CD4-positive, alpha-beta T cell treated with Interleukin-15 for 4 hours (primary cell): ENCODE measurements at places on chromosomes 16 and 17.
A peak's percentile ranks its signal among the peaks of the same experiment; 100 is the strongest.

DNA sequence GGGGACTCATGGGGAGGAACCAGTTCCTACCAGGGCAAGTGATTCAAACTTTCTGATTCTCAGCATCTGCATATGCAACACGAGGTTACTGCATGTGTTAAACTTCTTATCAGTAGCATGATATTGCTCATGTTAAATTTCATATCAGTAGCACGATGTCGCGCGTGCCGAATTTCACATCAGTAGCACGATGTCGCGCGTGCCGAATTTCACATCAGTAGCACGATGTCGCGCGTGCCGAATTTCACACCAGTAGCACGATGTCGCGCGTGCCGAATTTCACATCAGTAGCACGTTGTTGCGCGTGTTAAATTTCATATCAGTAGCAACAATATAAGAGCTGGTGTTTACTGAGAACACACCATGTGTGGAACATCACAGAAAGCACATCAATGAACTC lies 221.6 kb downstream of the GSG1L start:
- no peak for DNase-seq

- DNase-seq = peak; percentile 9
Measured at GRCh38 chr17:4635823-4636375, 5.6 kb downstream of the ALOX15 start.

GRCh38 chr16:68517606-68518166 lies 21.4 kb upstream of the ZFP90 start:
- DNase-seq = no peak

DNA sequence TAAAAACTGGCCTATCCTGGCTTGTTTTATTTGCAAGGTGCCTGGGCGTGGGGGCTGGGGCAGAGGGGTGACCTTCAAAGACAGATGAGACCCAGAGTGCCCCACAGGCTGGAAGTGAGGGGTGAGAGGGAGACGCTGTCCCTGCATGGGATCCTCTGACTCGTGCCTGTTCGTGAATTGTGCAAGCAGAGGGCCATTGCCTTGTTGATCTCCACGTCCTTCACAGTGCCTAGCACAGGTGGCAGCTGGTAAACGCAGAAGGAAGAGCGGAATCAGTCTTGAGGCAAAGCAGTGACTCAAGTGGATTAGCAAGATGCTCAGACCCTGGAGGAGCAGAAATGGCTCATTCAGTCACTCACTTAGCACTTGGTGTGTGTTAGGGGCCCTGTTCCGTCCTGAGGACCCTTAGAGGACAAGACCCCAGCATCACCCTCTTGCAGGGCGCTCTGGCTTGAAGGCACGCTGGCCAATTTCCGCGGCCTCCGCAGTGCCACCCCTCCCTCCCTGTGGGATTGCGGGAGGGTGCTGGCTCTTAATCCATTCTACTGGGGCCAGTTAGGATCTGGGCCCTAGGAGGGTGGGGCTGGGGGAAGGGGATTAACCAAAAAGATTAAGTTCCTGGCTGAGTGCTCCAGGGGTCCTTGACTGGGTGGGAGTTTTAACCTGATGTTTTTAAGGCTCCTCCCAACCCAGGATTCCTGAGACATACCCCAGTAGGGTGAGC lies 151.2 kb downstream of the CCDC182 start:
- no peak for DNase-seq

- DNase-seq = peak; percentile 70
Measured at GRCh38 chr16:67883872-67884261, 818 bp upstream of the NRN1L start.

DNA sequence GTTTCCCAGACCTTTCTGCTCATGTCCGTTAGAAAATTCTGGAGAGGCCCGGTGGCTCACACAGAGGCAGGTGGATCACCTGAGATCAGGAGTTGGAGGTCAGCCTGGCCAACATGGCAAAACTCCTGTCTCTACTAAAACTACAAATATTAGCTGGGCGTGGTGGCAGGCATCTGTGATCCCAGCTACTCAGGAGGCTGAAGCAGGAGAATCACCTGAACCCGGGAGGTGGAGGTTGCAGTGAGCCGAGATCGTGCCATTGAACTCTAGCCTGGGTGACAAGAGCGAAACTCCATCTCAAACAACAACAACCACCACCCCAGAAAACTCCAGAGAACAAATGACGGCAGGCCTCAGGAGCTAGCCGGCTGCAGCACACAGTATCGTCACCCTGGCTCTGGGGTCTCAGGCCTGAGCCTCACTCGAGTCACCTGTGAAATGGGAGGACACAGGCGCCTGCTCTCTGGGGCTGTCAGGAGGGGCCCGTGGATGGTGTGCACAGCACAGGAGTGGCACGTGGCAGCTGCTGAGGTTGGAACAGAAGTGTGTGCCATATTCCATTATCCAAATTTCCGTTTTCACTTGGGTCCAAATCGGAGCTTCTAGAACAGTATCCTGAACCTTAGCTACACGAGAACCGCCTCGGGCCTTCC lies 3.3 kb upstream of the SLC38A8 start:
- DNase-seq = no peak

DNA sequence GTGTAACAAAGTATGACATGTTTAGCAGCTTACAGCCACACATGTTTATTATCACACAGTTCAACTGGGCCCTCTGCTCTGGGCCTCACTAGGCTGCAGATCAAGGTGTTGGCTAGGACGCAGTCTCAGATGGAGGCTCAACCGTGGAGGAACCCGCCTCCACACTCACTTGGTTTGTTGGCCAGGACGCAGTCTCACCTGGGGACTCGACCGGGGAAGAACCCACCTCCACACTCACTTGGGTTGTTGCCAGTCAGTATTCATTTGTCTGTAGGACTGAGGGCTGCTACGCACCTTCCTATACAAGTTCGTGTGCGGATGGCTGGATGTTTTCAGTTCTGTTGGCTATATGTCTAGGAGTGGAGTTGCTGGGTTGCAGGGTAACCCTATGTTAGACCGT lies 240.7 kb upstream of the CIBAR2 start:
- DNase-seq = no peak

DNA sequence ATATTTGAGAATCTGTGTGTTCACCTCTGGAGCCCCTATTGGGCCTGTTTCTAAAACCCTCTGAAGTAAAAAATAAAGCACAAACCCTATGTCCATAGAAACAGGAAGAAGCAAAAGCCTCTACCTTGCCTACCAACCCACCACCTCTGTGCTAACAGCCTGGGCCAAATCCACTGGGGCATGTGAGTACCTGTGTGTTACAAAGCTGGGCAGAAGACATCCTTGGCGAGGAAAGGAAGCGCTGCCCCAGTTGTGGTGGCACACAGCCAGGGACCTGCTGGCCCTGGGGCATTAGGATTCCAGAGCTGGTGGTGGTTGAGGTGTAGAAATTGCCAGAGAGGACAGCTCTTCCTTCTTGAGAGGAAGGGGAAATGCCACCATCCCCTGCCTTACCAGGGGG lies 30.0 kb downstream of the MYO18A start:
- DNase-seq = no peak

DNA sequence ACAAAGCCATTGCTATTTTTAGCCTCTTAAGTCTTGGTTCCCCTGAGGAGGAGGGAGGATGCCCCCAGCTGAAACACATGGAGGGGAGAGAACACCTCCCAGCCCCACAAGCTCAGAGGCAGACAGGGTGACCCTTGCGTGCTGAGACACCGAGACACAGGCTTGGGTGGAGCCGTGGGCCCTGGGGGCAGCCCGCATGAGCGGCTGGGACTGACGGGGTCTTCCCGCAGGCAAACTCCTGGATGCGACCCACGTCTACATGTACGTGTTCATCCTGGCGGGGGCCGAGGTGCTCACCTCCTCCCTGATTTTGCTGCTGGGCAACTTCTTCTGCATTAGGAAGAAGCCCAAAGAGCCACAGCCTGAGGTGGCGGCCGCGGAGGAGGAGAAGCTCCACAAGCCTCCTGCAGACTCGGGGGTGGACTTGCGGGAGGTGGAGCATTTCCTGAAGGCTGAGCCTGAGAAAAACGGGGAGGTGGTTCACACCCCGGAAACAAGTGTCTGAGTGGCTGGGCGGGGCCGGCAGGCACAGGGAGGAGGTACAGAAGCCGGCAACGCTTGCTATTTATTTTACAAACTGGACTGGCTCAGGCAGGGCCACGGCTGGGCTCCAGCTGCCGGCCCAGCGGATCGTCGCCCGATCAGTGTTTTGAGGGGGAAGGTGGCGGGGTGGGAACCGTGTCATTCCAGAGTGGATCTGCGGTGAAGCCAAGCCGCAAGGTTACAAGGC lies 9.8 kb downstream of the SLC16A3 start:
- DNase-seq = peak; percentile 80

DNA sequence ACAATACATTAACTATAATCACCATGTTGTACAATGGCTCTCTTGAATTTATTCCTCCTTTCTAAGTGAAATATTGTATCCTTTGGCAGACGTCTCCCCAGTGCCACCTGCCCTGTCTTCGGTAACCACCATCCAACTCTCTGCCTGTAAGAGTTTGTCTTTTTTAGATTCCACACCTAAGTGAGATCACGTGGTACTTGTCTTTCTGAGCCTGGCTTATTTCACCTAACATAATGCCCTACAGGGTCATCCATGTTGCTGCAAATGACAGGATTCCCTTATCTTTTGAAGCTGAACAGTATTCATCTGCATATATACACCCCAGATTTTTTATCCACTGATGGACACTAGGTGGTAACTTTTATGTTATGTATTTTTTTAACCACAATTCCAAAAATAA lies 24.2 kb downstream of the ORC6 start:
- no peak for DNase-seq

DNA sequence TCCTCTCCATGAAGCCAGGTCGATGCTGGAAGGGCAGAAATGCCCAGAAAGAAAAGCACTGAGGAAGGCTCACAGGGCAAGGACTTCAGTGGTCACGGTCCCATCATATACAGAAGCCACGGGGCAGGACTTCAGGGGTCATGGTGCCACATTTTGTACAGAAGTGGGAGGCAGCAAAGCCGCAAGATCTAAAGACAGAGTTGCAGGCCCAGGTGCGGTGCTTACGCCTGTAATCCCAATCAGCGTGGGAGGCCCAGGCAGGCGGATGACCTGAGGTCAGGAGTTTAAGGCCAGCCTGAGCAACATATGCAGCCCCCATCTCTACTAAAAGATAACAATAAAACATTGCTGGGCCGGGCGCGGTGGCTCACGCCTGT lies 96.0 kb downstream of the NXN start:
- no peak for DNase-seq

GRCh38 chr16:87593710-87594258 lies 8.5 kb upstream of the JPH3 start:
- DNase-seq = no peak

DNA sequence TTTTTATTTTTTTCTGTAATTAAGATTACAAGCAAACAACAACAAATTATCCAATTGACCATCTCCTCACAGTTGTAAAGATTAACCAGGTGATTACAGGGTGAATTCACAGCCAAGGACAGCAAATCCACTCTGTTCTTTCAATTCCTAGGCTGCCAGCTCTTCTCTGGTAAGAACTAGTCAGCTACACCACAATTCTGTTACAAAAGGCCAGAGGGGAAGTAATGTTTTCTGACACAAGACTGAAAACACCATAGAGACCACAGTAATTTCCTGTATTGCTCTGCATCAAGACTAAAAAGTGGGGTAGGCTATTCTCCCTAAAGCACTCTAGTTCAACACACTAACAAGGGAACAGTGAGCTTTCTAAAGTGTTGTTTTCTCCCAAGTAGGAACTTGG lies 10.6 kb downstream of the CA10 start:
- DNase-seq = no peak

DNA sequence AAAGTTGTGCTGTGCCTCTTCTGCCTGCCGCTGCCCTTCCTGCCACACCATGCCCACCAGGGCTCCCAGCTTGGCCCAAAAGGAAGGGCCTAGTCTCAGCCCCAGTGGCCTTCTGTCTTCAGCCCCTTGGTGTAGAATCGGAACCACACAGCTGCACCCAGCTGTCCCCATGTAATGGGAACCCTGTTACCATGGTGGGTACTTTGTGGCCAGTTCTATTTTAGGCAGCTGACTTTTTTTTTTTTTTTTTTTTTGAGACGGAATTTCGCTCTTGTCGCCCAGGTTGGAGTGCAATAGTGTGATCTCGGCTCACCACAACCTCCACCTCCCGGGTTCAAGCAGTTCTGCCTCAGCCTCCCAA lies 163.3 kb upstream of the GSE1 start:
- no peak for DNase-seq

DNA sequence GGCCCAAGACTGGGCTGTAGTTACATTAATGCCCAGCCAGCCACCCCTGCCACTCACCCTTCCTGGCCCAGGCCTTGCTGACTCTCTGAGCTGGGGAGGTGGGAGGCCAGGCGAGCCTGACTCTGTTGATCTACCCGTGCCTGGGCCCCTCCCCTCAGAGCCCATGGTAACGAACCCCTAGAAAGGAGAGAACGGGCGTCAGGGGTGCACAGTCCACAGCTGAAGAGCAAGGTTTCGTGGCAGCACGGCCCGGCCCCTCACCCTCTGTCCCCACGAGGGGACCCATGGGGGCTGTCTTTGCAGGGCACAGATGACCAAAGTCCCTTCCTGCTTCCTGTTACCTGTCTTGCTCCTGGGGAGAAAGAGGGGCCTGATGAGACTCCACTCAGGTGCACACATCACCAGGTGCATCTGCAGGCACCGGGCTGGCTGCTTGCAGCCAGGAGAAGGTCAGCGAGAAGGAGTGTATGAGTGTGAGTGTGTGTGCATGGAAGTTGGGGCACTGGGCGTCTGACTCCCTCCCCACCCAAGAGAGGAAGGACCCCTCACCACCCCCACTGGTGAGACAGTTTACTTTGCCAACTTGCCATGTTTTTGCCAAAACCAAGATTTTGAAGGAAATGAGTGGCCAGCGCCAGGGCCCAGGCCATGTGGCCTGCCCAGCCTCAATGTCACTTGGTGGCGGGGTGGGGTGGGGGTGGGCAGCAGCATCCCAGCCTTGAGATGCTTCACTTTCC lies 359.1 kb downstream of the SEC14L1 start:
- DNase-seq = no peak

DNA sequence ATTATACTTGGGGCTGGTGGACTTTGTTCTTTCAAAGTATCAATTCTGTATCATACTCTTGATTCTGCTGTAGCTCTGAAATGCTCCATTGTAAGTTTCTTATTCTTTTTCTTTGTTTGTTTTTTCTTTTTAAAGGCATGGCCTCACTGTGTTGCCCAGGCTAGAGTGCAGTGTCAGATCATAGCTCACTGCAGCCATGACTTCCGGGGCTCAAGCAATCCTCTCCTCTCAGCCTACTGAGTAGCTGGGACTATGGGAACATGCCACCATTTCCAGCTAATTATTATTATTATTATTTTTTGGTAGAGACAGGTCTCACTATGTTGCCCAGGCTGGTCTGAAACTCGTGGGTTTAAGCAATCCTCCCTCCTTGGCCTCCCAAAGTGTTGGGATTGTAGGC lies 38.9 kb upstream of the METTL9 start:
- DNase-seq = no peak

GRCh38 chr17:29383686-29384085 lies 6.5 kb upstream of the TAOK1 start:
- DNase-seq = no peak

GRCh38 chr16:84988328-84989080 lies 22.8 kb downstream of the ZDHHC7 start:
- no peak for DNase-seq

- no peak for DNase-seq
Measured at GRCh38 chr17:73198930-73199260, 6.0 kb downstream of the COG1 start.

GRCh38 chr17:76408037-76408849 lies 23.8 kb downstream of the SPHK1 start:
- DNase-seq = peak; percentile 72
